Sigmoid colon (tissue), 7 donors: ENCODE measurements at places on chromosomes 7 and 10. TPM values are rescaled to one million over a fixed set of nuclear protein-coding genes. Genes with fewer than 3 reads are reported as not detected.

DNA sequence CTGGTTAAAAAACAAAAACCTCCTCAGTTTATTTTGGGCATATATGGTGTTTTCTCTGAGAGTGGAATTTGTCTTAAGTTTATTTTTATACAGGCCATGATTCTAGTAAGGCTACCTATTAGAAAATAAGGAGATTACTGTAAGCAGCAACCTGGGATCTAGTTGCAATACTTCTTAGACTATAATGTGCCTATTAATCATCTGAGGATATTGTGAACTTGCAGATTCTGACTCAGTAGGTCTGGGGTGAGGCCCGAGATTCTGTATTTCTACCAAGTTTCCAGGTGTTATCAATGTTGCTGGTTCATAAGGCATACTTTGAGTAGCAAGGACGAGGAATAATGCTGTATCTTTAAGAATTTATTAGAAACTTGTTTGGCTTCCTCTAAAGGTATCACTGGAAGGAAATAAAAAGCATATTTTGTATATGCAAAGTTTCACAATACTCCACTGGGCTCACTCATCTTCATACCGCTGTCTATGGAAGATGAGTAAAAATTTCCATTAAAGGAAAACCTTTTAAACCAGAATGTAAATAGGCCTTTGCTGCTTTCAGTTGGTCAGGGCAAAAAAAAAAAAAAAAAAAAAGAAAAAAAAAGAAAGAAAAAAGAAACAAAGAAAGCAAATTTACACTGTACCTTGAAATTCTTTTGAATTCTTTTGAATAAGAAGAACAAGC lies 105.8 kb downstream of the BMPER start:
- DNase-seq = no peak

GRCh38 chr7:17521437-17521836 lies 223.0 kb downstream of the AHR start:
- DNase-seq = no peak

DNA sequence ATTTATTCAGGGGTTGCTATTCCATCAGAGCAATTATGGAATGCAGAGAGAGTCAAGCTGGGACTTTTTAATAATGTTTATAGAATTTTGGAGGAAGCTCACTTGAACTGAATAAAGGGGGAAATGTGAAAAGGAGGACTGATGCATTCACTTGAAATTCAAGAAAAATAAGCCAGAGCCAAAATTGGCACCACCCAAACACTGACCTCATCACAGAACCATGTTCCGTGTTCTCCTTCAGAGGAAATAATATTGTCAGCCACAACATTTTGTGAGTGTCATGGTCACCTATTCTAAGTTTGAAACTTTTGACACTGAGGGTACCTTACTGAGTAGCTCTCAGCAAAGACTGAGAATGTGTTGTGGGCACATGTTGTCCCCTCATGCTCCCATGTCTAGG lies 207.0 kb downstream of the ANK3 start:
- no peak for DNase-seq

GRCh38 chr10:14822879-14823755 lies 14.7 kb downstream of the CDNF start:
- DNase-seq = no peak

GRCh38 chr10:76975126-76975525 lies 662.5 kb downstream of the KCNMA1 start:
- DNase-seq = no peak

DNA sequence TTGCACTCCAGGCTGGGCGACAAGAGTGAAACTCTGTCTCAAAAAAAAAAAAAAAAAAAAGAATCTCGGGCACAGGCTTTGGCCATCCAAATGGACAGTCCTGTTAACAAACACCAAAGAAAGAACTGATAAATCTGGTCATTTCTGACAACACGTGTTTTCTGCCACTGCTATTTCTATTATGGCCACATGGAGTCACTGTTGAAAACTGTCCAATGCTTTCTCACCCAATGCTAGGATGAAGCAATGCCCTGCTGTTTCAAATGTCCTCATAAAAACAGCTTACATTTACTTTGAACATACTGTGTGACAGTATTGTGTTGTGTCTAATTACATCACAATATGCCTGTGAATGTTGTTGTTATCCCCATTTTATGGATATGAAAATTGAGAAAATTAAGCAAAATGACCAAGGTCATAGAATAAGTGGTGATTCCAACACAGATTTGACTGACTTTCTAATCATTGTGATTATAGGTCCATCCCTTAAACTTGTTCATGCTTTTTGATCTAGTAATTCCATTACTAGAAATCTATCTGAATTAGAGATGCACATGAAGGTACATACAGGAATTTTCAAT lies 19.9 kb upstream of the MAP3K8 start:
- no peak for DNase-seq

DNA sequence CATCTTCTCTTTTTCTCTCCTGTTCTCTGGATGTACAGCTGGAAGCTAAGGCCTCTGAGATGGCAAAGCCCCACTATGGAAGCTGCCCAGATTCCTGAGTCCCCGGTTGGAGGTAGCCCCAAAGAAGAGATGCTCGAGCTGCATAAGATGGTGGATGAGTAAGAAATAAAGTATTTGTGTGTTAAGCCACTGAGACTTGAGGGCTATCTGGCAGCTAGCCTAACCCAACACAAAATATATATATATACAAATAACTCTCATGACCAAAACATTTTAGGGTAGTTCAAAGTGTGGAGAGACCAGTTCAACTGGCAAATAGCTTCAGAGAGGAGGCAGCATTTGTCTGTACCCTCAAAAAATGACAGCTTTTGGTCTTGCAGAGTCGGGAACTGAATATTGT lies 72.4 kb upstream of the PDE1C start:
- no peak for DNase-seq

- DNase-seq = no peak
Measured at GRCh38 chr7:5452470-5452899, 28.9 kb upstream of the TNRC18 start.

DNA sequence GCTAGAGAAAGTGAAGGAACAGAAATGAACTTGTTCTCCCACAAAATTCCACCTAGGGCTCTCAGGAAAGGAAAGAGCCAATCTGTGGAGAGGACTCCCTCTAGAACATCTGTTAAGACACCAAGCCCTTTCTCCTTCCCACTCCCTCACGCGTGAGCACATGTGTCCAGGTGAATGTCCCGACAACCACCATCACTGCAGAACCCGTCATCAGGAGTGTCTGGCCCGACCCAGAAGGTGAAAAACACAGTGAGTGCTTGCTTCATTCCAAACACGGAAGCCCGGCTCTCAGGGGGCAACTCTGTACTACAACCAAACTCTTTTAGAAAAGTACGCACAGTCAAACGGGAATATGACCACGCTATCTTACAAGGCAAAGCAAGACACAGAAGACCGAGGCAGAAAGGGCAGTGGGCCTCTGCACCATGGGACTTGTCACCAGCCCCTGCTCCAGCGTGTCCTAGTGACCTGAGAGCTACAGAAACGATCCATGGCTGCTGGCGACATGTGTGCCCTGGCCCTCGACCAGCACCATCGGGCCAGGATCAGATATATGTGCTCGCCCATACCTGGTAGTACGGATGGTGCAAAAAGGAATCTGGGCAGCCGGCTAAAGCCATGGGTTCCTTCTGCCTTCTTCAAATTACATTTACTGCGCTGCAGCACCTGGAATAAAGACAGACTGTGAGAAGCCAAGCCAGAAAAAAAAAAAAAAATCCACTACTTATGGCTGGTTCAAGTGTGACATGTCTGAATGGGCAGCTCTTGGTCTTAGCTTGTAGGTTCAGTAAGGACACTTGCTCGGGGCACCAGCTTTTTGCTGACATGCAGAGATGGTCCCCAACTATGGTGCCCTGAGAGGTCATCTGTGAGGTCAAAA lies 50.8 kb downstream of the GRB10 start:
- no peak for DNase-seq

Gene WNT2
- total RNA-seq = 2.8 TPM

Gene C7orf33
- total RNA-seq = not detected

Gene CRTAC1
- 1.5 TPM for total RNA-seq

Gene FEZF1
- not detected for total RNA-seq

Gene GPRIN2
- 0.16 TPM for total RNA-seq

Gene NKX2-3
- 33.1 TPM for total RNA-seq

Gene ARHGEF35
- total RNA-seq = 2.5 TPM

Gene TMEM130
- total RNA-seq = 3.3 TPM

Gene FZD8
- total RNA-seq = 11.3 TPM

Gene LRIT1
- not detected for total RNA-seq

Gene OR2A1
- total RNA-seq = 0.36 TPM

Gene SLC12A9
- 17.9 TPM for total RNA-seq

Gene ZYX
- total RNA-seq = 82.4 TPM

Gene GDF2
- total RNA-seq = not detected
